Activated CD8-positive, alpha-beta memory T cell treated with anti-CD3 and anti-CD28 coated beads for 36 hours (primary cell): ENCODE measurements at places on chromosomes 6 and 20. TPM values are rescaled to one million over a fixed set of nuclear protein-coding genes. Genes with fewer than 3 reads are reported as not detected.

TRIM10 gene
- total RNA-seq = not detected

OPRM1 gene
- total RNA-seq = not detected

GRM1 gene
- total RNA-seq = not detected

BMP2 gene
- not detected for total RNA-seq

TSBP1 gene
- not detected for total RNA-seq

CRISP3 gene
- not detected for total RNA-seq

RHAG gene
- total RNA-seq = not detected

MAN1A1 gene
- total RNA-seq = 39.9 TPM

OXT gene
- total RNA-seq = 0.46 TPM

SLC22A1 gene
- 1.6 TPM for total RNA-seq

METTL24 gene
- not detected for total RNA-seq

LBP gene
- total RNA-seq = not detected

BPIFB1 gene
- not detected for total RNA-seq

TBXT gene
- not detected for total RNA-seq

C6orf52 gene
- total RNA-seq = 5.5 TPM

SLC22A7 gene
- not detected for total RNA-seq

AHCY gene
- total RNA-seq = 205 TPM
